Liver (tissue), 10 donors: ENCODE measurements at places on chromosomes 3 and 15.

DNA sequence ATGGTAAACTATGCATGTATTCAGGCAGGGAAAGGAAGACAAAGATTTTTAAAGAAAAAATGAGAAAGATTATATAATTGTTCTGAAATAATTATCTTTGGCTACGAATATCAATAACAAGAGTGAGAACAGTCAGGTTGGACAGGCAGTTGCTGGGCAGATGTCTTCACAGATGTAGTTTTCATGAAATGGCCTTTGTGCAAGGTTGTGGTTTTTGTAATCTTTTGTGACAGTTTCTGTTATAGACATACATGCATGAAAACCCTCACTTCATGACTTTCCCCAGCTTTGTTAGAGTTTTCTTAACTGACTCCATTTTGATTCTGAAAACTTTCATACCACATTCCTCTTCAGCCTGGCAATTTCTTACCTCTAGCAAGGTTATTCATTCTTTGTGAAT, 34.9 kb upstream of the SLC25A36 start:
- H3K27ac ChIP-seq: no peak overlapping the region
- peaks cover 4% of the 10 kb centered on the region for H3K27me3 ChIP-seq
- H3K36me3 ChIP-seq: no peaks in the 10 kb centered on the region
- H3K4me3 ChIP-seq: no peak overlapping the region
- H3K4me1 ChIP-seq: peaks cover 1% of the 10 kb centered on the region

DNA sequence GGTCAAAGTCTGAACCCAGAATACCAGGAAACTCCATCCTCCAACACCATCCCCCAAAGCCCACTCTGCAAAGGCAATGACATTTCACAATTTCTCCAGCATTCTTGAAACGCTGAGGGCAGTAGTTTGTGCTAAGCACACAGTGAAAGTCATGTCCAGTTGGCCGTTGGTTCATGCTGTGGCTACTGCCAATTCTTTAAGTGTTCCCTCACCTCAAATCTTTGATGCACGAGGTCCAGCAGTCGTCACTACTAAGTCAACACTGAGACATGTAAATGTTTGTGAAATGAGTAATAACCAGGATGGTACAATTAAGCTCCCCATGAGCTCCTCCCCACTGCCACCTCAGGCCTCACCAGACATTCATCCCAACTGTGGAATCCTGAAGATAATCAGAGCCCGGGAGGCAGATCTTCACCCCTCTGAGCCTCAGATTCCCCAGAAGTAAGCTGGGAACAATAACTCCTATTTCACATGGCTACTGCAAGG, 7.0 kb downstream of the SUCLG2 start:
- H3K4me1 ChIP-seq: peaks cover 42% of the 10 kb centered on the region
- peaks cover 2% of the 10 kb centered on the region for H3K36me3 ChIP-seq
- H3K4me3 ChIP-seq: no peak overlapping the region
- peak; percentile 35 for DNase-seq

DNA sequence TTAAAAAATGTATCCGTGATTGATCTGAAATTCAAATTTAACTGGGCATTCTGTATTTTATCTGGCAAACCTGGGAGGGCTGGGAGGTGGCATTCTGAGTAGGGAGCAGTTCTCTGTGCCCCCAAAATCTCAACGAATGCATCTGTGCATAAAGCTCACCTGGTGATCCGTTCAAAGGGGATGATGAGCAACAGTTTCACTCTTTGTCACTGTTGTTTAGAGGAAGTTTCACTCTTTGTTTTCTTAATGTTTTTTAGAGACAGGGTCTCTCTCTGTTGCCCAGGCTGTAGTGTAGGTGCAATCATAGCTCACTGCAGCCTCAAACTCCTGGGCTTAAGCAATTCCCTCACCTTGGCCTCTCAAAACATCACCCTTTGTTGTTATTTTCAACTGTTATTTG, 186.7 kb downstream of the SSR3 start:
- H3K27me3 ChIP-seq: no peaks in the 10 kb centered on the region
- H3K27ac ChIP-seq: no peak overlapping the region
- H3K36me3 ChIP-seq: no peaks in the 10 kb centered on the region

DNA sequence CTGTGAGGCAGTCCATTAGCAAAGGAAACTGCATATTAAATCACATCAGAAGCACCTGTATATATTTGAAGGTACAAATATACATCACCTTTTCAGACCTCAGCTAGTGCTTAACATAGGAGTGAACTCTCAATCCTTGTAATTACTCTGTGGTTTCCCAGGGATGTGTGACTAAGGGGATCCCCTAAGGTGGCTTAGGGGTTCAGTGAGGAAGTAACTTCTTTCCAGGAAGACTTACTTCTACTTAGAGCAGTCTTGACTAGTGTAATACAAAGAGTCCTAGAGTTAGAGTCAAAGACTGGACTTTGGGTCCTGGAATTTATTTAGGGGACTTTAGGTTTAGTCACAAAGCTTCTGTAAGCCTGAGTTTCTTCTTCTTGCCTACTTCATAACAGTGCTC, 8.7 kb upstream of the SUMF1 start:
- H3K4me3 ChIP-seq: no peak overlapping the region
- no peaks in the 10 kb centered on the region for H3K4me1 ChIP-seq
- H3K36me3 ChIP-seq: no peaks in the 10 kb centered on the region
- DNase-seq: no peak

GRCh38 chr15:50751394-50751793, 14.1 kb downstream of the SPPL2A start:
- H3K4me1 ChIP-seq: no peaks in the 10 kb centered on the region
- H3K27ac ChIP-seq: no peak overlapping the region
- no peak for DNase-seq

DNA sequence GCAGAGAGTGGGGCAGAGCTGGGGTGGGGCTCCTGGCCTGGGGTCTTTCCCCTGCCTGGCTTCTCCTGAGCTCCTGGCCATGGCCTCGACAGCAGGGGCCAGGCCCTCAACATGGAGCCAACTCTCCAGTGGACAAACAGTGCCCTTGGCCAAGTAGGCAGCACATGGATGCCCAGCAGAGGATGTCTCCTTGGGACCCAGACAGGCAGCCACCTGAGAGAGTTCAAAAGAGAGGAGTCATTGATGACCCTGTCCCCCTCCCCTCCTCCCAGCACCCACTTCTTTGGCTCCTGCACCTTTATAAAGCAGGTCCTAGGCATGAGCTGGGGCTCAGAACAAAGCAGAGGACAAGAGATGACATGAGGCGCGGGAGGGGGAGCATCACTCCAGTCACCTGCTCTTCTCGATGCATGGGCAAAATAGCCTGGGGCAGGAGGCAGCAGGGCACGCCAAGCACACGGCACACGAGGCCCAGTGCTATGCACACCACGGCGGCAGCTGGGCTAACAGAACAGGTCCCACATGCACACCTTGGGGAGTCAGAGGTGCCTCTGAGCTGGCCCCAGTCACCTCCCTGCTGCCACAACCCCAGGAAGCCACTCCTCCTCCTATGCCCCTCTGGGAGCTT, 27.4 kb downstream of the SHISA5 start:
- no peak overlapping the region for H3K4me3 ChIP-seq
- H3K27ac ChIP-seq: no peak overlapping the region
- peaks cover 5% of the 10 kb centered on the region for H3K4me1 ChIP-seq
- H3K36me3 ChIP-seq: no peaks in the 10 kb centered on the region
- DNase-seq: no peak

GRCh38 chr3:47601281-47601680, 22.6 kb upstream of the CSPG5 start:
- H3K36me3 ChIP-seq: peaks cover 3% of the 10 kb centered on the region
- no peaks in the 10 kb centered on the region for H3K4me1 ChIP-seq
- DNase-seq: no peak
- H3K27ac ChIP-seq: no peak overlapping the region

DNA sequence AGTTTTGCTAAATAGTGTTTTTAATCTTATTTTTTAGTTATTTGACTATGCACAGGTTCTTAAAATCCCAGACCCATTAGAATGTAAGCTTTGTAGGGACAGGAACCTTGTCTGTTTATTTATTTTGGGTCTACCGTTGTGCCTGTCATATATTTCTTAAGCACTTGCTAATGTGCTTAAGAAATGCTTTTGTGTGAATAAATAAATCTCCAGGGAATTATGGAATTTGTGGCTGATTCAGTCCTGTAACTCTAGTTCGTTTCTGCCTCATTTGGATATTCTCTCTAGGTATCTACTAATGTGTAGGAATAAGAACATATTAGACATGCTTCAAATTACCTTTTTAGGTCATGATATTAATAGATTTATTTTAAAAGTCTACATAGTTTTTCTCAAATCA, 161.6 kb downstream of the LPP start:
- H3K27me3 ChIP-seq: no peaks in the 10 kb centered on the region
- H3K4me3 ChIP-seq: no peak overlapping the region
- no peaks in the 10 kb centered on the region for H3K36me3 ChIP-seq
- H3K4me1 ChIP-seq: peaks cover 7% of the 10 kb centered on the region
- H3K27ac ChIP-seq: no peak overlapping the region

GRCh38 chr3:105415951-105416350, 49.2 kb downstream of the ALCAM start:
- H3K27me3 ChIP-seq: no peaks in the 10 kb centered on the region
- H3K4me1 ChIP-seq: no peaks in the 10 kb centered on the region
- H3K4me3 ChIP-seq: no peak overlapping the region
- no peak overlapping the region for H3K27ac ChIP-seq
- DNase-seq: no peak
- no peaks in the 10 kb centered on the region for H3K36me3 ChIP-seq

- no peak for DNase-seq
- no peak overlapping the region for H3K4me3 ChIP-seq
- no peaks in the 10 kb centered on the region for H3K27me3 ChIP-seq
- no peaks in the 10 kb centered on the region for H3K4me1 ChIP-seq
- H3K27ac ChIP-seq: no peak overlapping the region
- H3K36me3 ChIP-seq: no peaks in the 10 kb centered on the region
These were observed 266.4 kb upstream of the HES1 start for GRCh38 chr3:193869221-193870201.

DNA sequence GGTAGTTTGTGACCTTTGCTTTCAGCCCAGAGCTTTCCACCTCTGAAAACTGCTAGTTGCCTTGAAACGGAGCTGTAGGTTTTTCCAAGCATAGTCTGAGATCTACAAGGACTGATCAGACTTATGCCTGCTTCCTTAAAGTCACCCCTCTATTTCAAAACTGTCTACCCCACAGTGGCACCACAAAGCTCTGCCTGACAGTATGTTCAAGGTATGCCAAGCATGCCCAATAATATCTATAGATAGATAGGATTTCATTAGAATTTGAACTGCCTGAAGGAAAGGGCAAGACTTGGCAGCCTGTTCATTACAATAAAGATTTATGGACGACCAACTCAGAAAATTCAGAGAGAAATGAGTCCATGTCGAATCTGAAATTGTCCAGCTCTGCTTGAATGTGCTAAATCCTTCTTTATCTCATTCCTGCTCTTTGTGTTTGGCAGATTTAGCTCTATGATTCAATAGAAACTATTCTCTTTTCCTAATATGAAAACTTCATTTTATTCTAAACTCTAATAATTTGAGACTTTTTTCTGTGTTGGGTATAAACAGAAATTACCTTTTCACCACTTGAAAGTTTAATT, 227.6 kb upstream of the TBC1D5 start:
- no peaks in the 10 kb centered on the region for H3K4me1 ChIP-seq
- no peaks in the 10 kb centered on the region for H3K27me3 ChIP-seq
- H3K27ac ChIP-seq: no peak overlapping the region
- H3K4me3 ChIP-seq: no peak overlapping the region

- peak overlapping the region; percentile 23 for H3K27ac ChIP-seq
- H3K27me3 ChIP-seq: no peaks in the 10 kb centered on the region
- peaks cover 2% of the 10 kb centered on the region for H3K4me1 ChIP-seq
- no peak for DNase-seq
These were observed 32.2 kb downstream of the SLC6A6 start for GRCh38 chr3:14434498-14435151.

GRCh38 chr3:156603379-156604017, 48.6 kb upstream of the SSR3 start:
- H3K27ac ChIP-seq: no peak overlapping the region
- no peaks in the 10 kb centered on the region for H3K36me3 ChIP-seq
- no peak overlapping the region for H3K4me3 ChIP-seq
- no peak for DNase-seq

- H3K27ac ChIP-seq: no peak overlapping the region
- peaks cover 5% of the 10 kb centered on the region for H3K4me1 ChIP-seq
- no peaks in the 10 kb centered on the region for H3K36me3 ChIP-seq
- no peak for DNase-seq
These were observed 366.7 kb downstream of the SHQ1 start for GRCh38 chr3:72481542-72481941.

DNA sequence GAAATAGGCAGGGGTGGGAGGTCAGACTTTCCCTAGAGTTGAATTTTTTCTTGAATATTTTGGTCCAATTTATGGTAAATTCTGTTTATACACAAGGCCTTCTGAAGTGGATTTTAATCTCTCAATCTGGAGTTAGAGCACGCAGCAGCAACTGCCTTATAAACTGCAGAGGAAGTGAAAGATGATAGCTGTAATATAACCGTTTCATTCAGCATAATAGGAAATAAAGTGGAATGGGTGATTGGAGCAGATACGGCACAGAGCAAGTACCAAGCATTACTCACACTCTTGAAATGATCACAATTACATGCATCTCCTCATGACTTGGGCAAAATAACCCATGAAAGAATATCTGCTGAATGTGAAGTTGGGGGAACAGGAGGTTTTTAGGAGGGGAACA, 106.8 kb downstream of the ARRDC4 start:
- no peaks in the 10 kb centered on the region for H3K4me1 ChIP-seq
- no peak for DNase-seq
- no peak overlapping the region for H3K27ac ChIP-seq
- H3K27me3 ChIP-seq: no peaks in the 10 kb centered on the region

GRCh38 chr3:178318941-178319816, 217.1 kb upstream of the KCNMB2 start:
- no peak overlapping the region for H3K27ac ChIP-seq
- no peaks in the 10 kb centered on the region for H3K36me3 ChIP-seq
- no peaks in the 10 kb centered on the region for H3K27me3 ChIP-seq
- no peak overlapping the region for H3K4me3 ChIP-seq

- no peaks in the 10 kb centered on the region for H3K27me3 ChIP-seq
- H3K36me3 ChIP-seq: no peaks in the 10 kb centered on the region
- no peak for DNase-seq
- no peak overlapping the region for H3K4me3 ChIP-seq
These were observed 56.3 kb upstream of the PSMD6 start for GRCh38 chr3:64079369-64080150.

DNA sequence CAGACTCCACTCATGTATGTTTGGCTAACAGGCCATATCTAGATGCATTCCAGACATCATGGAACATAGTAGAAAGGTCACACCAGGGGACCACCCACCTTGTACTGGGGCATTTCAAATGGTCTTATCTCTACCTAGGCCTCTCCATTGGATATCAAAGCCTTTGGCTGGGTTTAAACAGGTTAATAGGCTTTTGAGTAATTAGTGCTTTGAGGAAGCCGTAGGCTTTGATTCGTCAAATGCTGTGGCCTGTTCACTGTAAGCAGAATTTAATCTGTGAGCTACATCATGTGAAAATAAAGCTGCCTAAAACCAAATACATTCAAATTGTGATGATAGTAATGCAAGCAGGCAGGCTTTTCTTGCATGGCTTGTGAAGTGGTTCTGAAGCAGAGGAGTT, 129.5 kb downstream of the ST8SIA2 start:
- H3K4me3 ChIP-seq: no peak overlapping the region
- H3K27me3 ChIP-seq: no peaks in the 10 kb centered on the region
- no peak overlapping the region for H3K27ac ChIP-seq
- no peak for DNase-seq
- no peaks in the 10 kb centered on the region for H3K36me3 ChIP-seq

GRCh38 chr3:106518516-106518915, 649.7 kb upstream of the CBLB start:
- DNase-seq: no peak
- no peak overlapping the region for H3K27ac ChIP-seq
- no peaks in the 10 kb centered on the region for H3K36me3 ChIP-seq
